Left ventricle myocardium superior (tissue), 1 donor: ENCODE measurements at places on chromosomes 1 and 21. TPM values are rescaled to one million over a fixed set of nuclear protein-coding genes. Genes with fewer than 3 reads are reported as not detected.

- no peak for DNase-seq
These were observed 46.0 kb upstream of the IL12RB2 start for GRCh38 chr1:67261680-67262079.

DNA sequence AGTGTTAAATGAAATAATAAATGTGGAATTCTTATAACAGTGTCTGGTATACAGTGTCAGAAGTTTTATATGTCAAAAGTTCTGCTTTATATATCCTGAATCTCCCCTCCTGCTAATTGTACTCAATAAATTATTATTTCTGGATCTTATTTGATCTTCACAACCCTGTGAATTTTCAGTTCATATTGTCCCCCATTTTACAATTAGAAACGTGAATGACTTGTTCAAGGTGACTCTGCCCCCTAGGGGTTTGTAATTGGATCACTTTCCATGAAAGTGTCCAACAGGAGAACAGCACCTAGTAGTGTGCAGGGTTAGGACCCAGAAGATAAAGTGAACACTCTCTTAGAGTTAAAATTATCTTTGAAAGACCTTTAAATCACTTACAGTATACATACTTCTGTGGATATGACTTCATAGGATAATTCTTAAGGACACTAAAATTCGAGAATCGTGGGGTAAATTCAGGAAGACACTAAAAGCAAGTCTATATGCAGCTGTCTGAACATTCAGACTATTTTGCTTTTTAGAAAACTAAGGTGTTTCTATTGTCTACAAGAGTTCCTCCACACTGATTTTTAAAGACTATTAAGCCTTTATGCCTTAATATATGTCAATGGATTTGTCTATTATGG lies 4.5 kb upstream of the DDR2 start:
- DNase-seq, result no peak

GRCh38 chr1:159898527-159898926 lies 1.4 kb downstream of the CFAP45 start:
- no peak for DNase-seq

- peak; percentile 80 for DNase-seq
These were observed 18.2 kb downstream of the PHLDA3 start for GRCh38 chr1:201450721-201451291.

GRCh38 chr1:201983380-201983805 lies 945 bp downstream of the RNPEP start:
- DNase-seq, result no peak

GRCh38 chr21:45151445-45152160 lies 77.2 kb downstream of the ADARB1 start:
- DNase-seq, result no peak

DNA sequence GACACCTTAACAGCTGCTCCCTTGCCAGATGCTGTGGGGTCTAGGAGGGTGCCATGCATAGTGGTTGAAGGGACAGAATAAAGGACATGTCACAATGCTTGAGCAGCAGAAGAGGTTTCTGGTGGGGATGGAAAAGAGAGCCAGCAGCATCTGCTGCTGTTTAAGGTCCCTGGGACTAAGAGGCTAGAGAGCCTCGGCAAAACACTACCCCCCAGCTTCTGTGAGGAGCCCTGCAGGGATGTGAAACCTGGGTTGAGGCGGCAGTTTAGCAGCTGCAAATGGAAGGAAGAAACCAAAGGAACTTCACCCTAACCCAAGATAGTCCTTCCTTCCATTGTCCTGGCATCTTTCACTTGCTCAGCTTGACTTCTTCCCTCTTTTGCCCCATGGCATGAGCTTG lies 39.4 kb downstream of the PLXNA2 start:
- DNase-seq, result no peak

DNA sequence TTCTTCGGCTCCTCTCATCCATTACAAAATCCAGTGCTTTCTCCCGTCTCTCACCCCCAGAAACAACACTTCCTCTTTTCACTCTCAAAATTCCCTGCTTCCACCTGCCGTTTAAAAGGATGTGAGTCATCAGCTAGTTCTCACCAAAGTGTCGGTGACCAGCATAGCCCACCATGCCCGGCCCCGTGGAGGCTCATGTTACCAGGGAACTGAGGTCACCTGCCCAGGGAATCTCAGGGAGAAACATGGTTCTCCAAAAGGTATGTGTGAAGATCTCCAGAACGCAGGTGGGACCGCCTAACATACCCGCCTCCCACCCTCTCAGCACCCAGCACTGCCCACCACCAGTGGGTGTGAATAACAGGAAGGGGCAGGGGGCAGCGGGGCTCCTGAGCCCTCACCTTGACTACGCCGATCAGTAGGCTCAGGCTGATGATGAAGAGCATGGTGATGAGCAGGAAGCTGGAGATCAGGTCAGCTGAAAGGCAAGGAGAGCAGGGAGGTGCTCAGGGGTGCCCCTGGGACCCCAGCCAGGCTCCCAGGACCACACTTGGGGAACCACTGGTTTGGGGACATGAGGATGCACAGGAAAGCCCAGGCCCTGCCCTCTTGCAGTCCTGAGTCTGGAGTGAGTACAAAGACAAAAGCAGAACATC lies 16.2 kb downstream of the LAPTM5 start:
- DNase-seq, result no peak

- no peak for DNase-seq
These were observed 43.5 kb upstream of the BCL9 start for GRCh38 chr1:147497826-147498225.

DNA sequence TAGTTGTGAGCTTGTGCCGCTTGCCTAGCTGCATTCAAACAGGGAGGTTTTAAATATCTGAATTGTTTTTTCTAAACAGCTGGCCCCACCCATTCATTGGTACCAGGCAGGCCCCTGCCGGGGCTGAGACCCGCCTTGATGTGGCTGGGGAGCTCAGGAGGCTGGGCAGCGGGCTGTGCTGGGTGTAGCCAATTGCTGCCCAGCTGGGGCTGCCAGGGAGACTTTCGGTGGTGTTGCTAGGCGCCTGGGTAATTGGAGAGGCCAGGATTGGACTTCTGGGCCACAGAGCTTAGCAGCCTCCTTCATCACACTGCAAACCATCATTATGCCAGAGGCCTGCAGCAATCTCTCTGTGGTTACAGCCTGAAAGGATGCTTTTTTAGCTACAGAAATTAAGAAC lies 12.2 kb downstream of the RHBDL2 start:
- DNase-seq, result no peak

- DNase-seq, result no peak
These were observed 69.1 kb downstream of the WARS2 start for GRCh38 chr1:119071321-119071720.

GRCh38 chr1:1161683-1162079 lies 12.0 kb upstream of the TTLL10 start:
- DNase-seq, result no peak

GRCh38 chr1:56625819-56626440 lies 19.2 kb upstream of the PRKAA2 start:
- DNase-seq, result no peak

- peak; percentile 67 for DNase-seq
These were observed at the start of gene WNT4 for GRCh38 chr1:22143065-22144033. Gene WNT4, minus strand, starts transcription at chr1:22143097. Its CDS starts 175 bp downstream, at chr1:22142922.

DNA sequence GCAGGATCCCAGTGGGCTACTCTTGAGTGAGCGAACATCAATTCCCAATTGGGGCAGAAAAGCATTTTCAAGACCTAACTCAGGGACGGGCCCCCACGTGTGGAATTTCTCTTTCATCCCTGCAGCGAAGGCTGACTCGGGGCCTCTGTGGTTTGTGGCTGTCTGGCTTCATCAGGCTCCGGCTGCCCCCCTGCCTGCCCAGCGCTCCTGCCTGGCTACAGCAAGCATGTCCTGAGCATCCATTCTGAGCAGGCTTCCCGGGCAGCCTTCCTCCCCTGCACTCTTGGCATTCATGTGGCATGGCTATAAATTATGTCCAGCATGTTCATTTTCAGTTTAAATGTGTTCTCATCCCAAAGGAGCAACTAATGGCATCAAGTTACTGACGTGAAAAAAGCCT lies 588.1 kb downstream of the KIF26B start:
- no peak for DNase-seq

GRCh38 chr1:9019896-9020295 lies 6.3 kb downstream of the SLC2A7 start:
- DNase-seq, result no peak

GRCh38 chr1:32754317-32755097 lies 51.9 kb upstream of the SYNC start:
- no peak for DNase-seq

DNA sequence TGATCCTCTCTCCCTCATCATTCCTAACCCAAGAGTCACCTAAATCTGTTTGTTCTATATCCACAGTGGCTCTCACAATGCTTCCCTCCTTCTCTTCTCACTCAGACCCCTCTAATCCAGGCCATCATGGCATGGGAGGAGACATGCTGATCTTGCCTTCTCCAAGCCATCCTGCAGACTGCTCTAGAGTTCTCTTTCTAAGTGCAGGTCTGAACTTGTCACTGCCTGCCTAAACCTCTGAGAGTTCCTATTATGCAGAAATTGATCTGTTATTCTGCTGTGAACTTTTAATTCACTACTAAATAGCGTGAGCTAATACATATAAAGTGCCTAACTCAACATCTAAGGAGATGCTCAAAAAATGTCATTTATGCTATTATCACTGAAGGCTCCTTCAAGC lies 26.8 kb downstream of the LAMC2 start:
- no peak for DNase-seq

DNA sequence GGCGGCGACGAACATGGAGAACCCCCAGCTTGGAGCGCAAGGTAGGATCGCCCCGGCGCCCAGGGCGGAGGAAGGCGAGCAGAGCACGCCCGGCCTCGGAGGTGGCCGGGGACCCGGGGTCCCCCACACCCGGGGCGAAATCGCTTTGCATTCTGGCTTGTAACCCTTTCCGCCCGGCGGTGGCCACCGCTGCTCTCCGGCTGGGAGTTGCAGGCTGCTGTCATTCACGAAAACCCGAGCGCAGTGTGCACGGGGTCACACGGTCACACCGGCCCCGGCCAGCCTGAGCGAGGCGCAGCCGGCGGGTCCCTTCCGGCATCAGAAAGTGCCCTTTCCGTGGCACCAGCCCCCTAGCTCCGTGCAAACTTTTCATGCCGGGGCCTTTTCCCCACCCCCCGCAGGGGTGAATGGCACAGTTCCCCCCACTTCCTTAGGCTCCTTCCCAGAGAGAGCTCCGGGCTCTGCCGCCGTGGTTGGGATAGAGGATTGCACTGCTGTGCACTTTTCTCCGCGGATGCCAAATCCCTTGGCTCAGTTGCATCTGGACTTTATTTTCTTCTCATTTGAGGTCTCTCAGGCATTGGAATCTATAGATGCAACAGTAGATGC lies 802 bp downstream of the KAZN start:
- DNase-seq, result peak; percentile 28

DNA sequence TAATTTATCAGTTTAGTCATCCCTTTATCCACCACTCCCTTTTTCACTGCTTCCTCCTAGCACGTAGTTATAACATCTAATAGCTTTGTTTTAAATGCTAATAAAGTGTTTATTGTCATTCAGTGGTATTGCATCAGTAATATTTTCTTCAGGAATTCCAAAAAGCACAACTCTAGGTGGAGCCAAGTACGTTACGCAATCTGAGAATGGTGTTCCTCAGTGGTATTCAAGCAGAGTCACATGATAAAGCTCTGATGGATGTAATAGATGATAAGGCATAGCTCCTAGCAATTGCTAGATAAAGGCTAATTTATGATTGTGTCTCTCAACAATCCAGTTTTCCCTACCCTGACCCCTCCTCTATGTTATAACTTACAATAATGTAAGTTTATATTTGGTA lies 494.6 kb upstream of the ADGRL4 start:
- no peak for DNase-seq

- no peak for DNase-seq
These were observed 11.2 kb downstream of the C4BPA start for GRCh38 chr1:207115269-207115668.

DNA sequence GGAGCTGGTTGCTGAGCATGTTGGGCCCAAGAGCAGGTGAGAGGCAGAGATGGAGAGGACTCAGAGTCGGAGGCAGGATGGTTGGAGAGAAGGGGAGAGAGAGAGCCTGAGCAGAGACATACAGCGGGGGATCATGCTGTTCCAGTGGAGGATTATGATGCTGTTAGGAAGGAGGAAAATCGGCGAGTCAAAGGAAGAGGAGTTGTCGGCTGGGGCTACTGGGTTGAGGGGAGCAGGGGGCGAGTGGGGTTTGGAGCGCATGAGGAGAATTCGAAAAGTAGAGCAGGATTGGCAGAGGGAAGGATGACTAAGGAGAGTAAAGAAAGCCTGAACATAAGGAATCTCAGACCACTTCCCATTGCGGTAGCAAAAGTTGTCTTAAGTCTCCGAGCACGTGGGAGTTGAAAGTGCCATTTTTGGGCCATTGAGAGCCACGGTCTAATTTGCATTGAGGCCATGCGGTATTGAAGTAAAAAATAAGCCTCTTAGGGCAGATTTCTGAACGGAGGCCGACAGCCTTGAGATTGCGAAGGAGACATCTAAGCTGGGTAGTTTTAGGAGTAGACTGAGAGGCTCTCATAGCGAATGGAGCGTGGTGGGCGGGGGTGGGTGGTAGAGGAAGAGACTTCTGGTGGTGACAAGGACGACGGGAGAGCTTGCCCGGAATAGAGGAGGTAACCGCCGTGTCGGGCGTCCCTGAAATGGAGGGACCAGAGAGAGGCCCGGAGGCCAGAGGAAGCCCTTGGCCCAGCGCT lies 140.4 kb upstream of the ETV3 start:
- no peak for DNase-seq

GRCh38 chr21:27545754-27546349 lies 579.0 kb upstream of the ADAMTS5 start:
- no peak for DNase-seq

DNA sequence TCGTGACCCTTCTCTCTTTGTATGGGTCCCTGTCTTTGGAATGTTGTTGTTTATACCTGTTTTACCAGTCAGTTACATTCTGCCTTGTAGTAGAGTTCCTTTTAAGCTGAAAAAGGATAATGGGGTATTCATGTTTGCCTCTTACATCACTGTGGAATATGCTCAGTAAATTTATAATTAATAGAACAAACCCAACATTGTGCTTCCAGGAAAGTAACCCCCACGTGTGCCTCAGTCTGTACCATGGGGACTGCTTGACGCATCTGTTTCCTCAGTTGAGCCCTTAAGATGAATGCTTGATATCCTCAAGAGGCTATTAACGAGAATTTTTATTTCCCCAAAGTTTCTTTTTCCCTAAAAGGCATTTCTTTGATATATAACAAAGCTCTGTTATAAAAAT lies 73.4 kb downstream of the ST6GALNAC3 start:
- DNase-seq, result no peak

The C1orf21 gene
- total RNA-seq, result 45.6 TPM

The KIF26B gene
- 3.1 TPM for total RNA-seq

The DR1 gene
- 38.3 TPM for total RNA-seq

The SLC1A7 gene
- 0.32 TPM for total RNA-seq

The CTSE gene
- total RNA-seq, result 0.15 TPM

The PCSK9 gene
- total RNA-seq, result not detected

The AKNAD1 gene
- not detected for total RNA-seq

The IL12RB2 gene
- 0.37 TPM for total RNA-seq

The CRYAA gene
- not detected for total RNA-seq

The GBP6 gene
- not detected for total RNA-seq

The ITLN2 gene
- total RNA-seq, result not detected

The HSPA6 gene
- 1.1 TPM for total RNA-seq

The CELA2A gene
- total RNA-seq, result not detected

The KIAA1614 gene
- 7.0 TPM for total RNA-seq

The USH2A gene
- total RNA-seq, result 2.3 TPM
